ENCODE measurements at places on chromosomes 12 and 14.

DNA sequence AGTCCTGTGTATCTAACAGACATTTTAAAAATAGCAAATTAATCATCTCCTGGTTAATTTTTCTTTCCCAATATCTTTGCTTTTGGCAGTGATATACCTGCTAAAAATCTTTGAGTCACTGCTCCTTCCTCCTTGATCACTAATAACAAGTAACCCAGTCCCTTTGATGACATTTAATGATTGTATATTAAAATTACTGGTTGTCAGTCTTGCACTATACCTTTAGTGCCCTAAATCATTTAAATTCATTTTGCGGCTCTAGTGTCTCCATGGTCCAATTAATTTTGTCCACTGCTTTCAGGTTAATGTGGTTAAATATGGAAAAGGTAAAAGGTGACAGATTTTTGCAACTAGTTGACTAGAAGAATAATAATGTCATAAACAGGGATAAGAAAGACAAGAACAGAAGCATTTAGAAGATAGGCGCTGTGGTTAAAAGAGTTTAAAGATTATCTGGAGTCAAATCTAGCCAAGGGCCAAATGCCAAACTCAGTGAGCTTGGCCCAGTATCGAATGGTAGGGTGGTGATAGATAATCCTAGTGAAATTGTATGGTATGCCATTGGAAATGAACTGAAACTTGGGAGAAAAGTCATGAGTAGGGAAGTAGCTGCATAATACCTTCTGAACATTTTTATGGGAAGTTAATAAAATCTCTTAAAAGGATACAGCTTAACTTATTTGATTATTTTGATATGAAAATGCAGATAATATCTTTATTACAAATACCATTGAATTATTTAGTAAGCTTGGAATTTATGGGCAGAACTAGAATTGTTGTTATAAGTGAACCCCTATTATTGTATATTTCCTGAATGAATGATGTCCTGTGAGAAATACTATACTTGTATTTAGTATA, 115.0 kb downstream of the PCNX1 start:
- no peak for DNase-seq

DNA sequence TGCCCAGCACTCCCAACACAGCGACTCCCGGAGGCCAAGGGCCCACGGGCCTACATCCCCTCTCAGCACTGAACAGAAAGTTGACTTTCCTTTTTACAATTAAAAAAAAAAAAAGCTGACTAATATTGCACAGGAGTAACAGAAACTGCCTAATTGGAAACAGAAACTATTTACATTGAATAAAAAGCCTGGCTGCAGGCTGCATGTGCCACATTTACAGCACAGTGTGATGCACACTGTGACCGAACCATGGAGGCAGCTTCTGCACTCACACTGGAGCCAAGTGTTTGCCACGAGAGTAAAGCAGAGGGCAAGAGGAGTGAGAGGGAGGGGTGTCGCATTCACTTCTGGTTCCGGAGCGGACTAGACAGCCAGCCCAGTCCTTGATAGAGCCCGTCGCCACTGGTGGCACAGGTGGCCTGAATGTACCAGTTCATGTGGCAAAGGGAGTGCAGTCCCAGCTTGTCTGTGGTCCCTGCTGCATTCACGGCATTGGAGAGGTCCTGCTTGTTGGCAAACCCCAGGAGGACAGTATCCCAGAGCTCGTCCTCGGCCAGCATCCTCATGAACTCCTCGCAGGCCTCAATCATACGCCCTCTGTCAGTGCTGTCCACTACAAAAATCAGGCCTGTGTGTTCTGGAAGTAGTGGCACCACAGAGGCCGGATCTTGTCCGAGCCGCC, 59.2 kb downstream of the SPPL3 start:
- DNase-seq, result no peak

GRCh38 chr12:53695152-53696145, 19.6 kb upstream of the ATP5MC2 start:
- DNase-seq, result peak; percentile 66

- no peak for DNase-seq
Observed at GRCh38 chr14:96176811-96177211, 27.8 kb upstream of the BDKRB2 start.

GRCh38 chr12:1691123-1692007, 495 bp downstream of the ADIPOR2 start:
- no peak for DNase-seq

DNA sequence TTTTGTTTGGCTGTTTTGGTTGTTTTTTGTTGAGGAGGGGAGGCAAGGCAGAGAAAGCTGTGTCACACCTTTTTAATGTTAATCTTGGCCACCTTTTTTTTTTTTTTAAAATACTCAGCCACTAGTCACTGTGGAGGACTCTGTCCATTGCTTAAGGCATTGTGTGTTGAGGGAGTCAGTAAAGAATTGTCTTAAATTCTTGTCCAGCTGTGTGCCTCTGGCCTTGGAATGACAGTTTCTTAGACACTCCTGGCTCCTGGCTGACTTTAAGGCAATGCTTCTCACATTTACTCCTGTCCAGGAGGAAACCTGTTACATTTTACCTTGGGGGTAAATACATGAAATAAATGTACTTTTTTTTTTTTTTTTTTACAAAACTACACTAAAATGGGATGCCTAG, 18.1 kb upstream of the SMCO2 start:
- no peak for DNase-seq

DNA sequence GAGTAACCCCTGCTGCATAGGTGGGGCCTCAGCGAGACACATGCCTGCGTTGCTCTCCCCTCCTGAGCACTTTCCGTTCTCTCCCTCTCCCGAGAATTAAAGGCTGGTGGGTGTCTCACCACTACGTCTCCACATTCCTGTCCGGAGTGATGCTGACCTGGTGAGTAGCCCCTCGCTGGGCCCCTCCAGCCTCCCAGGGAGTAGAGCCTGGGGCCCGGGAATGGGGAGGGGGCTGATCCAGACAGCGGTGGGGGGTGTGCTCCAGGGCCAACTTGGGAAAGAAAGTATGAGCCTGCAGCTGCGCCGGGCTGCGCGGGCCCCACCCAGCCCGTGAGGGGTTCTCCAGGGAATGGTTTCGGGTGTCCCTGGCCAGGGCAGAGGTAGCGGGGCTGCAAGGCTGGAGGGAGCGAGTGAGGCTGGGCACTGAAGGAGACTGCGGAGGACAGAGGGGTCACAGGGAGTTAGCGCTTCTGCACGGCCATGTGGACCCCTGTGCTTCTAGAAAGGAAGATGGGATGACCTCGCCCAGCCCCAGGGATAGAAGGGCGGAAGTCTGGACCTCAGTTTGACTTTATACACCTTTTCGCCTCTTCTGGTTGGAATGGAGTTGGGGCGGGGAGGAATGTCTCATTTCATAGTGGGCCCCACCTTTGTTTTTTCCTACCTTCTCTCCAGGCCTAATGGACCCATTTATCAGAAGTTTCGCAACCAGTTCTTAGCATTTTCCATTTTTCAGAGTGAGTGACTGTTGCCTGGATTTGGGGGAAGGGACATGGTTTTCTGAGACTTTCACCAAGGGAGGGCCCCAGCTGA, 22.5 kb downstream of the RHOF start:
- no peak for DNase-seq

DNA sequence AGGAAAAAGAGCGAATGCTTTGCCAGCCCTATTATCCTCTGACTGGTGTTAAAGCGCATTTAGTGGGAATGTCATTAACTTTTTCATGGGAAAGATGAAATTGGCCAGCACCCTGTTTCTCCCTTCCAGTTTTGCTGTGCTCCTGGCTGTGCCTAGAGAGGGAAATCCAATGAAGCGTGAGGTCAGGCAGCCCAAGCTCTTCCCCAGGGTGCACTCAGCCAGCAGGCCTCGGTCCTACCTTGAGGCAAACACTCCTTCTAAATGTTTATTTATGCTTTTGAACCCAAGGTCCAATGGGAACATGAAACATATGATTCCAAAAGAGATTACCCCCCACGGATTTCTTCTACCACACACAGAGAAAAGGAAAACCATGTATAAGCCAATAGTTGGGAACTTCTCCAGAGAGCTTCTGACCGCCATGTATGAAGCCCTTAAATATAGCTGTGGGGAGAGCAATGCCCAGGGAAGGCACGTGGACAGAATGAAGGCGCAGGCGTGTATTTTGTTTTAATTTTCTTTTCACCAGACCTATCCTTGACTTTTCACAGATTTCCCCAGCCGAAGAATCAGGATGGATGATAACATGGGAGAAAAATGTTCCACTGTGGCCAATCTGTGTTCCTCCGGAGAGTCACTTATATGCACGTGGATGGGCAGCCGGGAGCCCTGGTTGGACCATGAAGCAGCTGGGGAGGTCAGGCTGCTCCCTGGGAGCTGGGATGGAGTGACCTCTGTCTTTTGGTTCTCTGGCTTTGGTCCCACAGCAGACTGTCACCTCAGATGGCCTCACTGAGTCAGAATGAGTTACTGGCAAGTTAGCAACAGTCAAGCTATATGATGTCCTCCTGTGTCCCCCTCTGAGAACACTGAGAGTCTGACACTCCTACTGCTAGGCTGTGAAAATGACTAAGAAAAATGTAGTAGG, 37.3 kb downstream of the GPR135 start:
- no peak for DNase-seq

- DNase-seq, result no peak
Observed at GRCh38 chr12:69469854-69470188, 367 bp upstream of the FRS2 start.

- peak; percentile 52 for DNase-seq
Observed at GRCh38 chr12:54215989-54216796, 27.4 kb upstream of the SMUG1 start.

Data from activated T-cell treated with anti-CD3 and anti-CD28 coated beads, Interleukin-2, amount 50 U/mL, for 48 hours (primary cell).